ENCODE measurements at places on chromosomes 4 and X.

GRCh38 chr4:54695337-54695736, 37.6 kb downstream of the KIT start:
- no peak for DNase-seq

DNA sequence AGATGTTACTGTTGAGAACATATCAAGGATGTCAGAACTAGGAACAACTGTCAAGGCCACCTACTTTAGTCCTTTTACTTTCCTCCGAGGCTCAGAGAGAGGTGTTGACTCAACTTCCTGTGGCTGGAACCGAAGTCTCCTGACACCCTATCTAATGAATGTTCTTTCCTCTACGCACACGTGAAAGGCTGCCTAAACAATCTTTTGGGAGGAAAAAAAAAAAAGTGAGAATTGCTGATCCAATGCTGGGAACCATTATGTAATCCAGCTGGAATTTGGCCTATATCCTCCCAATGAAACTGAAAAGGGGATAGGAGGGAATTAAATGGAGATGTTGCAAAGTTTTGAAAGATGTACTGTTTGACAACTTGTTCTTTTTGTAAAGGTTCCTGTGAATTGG, 8.3 kb upstream of the MAP7D3 start:
- no peak for DNase-seq

DNA sequence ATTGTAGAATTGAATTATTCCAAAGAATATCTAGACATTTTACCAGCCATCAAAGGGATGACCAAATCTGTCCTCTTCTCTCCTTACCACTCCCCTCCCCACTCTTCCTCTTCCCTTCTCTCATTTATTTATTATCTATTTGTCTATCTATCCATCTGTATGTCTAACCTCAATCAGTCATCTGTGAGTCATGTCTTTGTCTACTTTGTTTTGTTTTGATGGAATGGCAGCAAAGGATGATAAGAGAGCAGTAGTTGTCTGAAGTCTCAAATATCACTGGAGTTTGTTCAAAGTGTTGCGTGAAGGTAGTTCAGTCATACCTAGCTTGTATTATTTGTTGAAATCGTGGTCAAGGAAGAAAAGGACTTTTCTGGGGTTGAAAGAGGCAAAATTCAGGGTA, 34.7 kb upstream of the PGRMC2 start:
- DNase-seq = no peak

DNA sequence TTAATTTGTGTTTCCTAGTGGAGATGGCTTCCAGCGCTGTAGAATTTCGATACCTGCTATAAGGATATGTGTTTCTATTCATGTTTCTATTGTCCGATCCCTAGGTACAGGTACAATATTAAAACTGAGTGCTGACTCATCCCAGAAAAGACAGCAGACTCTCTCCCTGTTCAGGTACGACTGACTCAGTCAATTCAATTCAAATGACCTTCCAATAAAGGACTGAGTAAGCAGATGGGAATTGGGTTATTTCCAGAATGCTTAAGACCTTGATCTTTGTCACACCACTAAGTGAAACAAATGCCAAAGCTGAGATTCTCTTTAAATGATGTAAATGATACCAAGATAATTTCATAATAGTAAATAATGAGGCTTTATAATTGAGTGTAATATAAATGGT, 1596.9 kb downstream of the RPA4 start:
- DNase-seq = no peak

DNA sequence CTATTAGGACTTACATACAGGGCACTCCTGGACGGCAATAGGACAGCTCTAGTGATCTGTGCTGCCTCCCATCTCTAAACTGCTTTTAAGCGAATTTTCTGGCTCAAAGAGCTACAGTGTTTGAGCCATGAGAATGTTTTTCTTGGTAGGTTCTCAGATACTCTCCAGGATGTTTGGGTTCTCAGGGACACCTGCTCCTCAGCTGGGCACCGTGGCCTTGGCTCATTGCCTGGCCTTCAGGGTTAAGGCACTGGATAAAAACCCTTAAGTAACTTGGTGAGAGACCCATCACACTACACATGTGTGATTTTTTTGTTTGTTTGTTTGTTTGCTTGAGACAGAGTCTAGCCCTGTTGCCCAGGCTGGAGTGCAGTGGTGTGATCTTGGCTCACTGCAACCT, 38.5 kb upstream of the HERC5 start:
- no peak for DNase-seq

DNA sequence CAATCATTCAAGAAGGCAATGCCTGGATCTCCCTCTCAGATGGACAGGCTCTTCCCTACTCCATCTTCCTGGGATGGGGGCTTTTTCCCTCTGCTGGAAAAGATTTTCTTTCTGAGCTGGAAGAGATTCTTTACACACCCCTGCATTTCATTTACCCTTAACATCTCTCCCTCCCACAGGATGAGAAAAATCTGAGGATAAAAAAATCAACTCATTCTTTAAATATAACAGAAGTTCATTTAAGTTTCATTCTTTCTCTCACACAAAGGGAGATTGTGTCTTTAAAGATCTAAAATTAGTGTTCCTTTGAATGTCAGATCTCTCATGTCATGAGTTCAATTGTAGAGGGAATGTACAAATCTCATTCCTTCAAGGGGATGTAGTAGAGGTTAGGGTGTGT, 109.0 kb downstream of the ZNF518B start:
- no peak for DNase-seq

Data from activated gamma-delta T cell (primary cell).